ENCODE measurements at places on chromosomes 2 and 18.

GRCh38 chr2:4762951-4763376 is 929.2 kb upstream of the SOX11 start:
- no peak for DNase-seq

- no peak for DNase-seq
Measured at GRCh38 chr2:18106841-18107240, 228.4 kb downstream of the KCNS3 start.

DNA sequence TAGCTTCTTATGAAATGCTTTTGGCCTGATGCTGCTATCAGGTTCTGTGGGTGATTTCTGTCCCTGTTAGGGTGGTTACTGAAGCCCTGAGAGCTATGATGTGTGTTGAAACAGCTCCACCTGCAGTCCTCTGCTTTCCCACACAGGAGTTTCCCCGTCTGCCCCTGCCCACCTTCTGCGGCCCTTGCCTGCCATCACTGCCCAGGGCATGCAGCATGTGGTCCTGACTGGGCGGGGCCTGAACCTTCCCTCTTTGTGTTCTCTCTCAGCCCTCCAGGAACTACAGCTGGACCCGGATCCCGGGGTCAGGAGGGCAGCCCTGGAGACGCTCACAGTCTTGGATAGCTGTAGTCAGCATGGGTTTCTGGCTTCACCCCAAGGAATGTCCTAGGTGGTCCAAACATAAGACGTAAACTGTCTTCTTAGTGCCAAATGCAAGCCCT is 21.4 kb downstream of the HJURP start:
- no peak for DNase-seq

DNA sequence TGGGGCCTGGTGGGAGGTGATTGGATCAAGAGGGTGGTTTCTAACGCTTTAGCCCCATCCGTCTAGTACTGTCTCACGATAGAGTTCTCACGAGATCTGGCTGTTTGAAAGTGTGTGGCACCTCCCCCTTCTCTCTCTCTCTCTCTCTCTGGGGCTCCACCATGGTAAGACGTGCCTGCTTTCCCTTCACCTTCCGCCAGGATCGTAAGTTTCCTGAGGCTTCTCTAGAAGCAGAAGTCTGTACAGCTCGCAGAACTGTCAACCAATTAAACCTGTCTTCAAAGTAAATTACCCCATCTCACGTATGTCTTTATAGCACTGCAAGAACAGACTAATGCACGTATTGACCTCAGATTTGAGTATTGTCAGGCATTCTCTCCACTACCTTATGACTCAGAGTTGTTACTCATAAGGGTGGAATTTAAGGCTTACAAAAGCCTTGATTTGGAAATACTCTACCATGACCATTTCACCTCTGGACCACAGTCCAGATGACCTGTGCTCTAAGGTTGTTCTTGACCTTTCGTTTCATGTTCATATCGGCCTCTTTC is 99.5 kb upstream of the AGAP1 start:
- DNase-seq: no peak

- DNase-seq: no peak
Measured at GRCh38 chr2:1748176-1748740, 3.9 kb upstream of the PXDN start.

DNA sequence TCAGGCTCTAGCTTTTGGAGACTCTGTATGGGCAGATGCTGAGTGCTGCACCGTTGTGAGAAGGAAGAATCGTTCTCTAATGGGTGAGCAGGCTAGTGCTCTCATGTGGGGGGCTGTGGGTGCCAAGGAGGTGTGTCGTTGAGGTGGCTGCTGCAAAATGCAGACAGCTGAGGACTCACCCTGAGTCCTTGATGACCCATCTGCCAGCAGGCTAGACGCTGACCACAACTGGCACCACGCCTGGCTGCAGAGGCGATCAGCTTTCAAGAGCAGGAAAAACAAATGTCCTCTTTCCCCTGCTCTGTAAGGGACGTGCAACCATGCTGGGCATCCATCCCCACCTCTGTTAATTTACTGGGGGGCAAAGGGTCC is 48.2 kb downstream of the HAUS1 start:
- DNase-seq: no peak

DNA sequence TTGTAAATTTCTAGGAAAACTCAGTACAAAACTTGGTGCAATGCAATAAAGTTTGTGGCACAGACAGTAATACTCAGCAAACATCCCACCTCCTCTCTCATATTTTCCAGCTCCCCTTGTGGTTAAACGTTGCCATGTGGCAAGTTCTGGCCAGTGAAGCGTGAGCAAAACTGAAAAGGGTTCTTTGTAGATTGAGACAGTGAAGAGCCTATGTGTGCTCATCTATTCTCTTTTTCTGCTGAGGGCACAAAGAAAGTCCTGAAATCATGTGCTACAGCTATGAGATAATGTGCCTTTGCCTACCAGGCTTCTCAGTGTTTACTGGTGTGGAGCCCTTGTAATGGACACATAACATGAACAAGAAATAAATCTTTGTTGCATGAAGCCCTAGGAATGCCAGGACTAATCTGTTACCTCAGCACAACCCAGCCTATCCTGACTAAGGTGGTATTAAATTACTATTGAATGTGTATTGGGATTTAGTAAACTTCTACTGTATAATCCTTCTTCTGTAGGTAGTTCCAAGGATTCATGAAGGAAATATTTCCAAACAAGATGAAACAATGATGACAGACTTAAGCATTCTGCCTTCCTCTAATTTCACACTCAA is 13.0 kb upstream of the TYMS start:
- no peak for DNase-seq

GRCh38 chr2:65407240-65407639 is 25.2 kb downstream of the SPRED2 start:
- DNase-seq: no peak

- DNase-seq: no peak
Measured at GRCh38 chr2:9837451-9837850, 5.8 kb upstream of the TAF1B start.

DNA sequence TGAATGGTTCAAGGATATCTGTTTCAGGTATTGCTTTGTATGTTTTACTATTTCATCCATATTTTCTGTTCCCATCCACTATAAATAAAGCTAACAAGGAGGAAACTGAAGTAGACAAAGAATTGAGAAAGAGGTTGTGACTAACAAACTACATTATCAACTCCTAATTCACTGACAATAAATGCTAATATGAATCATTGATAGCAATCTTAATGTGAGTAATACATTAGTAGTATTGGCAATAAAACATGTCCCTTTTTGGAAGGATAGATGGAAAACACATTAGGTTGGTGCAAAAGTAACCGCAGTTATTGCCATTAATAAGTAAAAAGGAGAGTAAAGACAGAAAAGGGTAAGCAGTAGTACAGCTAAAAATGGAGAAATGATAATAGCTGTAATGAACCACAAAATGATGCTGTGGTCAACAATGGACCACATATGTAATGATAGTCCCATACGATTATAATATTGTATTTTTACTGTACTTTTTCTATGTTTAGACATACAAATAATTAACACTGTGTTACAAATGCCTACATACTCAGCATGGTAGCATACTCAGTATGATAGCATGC is 104.7 kb downstream of the THADA start:
- no peak for DNase-seq
